ENCODE measurements at places on chromosomes 16 and 17.

DNA sequence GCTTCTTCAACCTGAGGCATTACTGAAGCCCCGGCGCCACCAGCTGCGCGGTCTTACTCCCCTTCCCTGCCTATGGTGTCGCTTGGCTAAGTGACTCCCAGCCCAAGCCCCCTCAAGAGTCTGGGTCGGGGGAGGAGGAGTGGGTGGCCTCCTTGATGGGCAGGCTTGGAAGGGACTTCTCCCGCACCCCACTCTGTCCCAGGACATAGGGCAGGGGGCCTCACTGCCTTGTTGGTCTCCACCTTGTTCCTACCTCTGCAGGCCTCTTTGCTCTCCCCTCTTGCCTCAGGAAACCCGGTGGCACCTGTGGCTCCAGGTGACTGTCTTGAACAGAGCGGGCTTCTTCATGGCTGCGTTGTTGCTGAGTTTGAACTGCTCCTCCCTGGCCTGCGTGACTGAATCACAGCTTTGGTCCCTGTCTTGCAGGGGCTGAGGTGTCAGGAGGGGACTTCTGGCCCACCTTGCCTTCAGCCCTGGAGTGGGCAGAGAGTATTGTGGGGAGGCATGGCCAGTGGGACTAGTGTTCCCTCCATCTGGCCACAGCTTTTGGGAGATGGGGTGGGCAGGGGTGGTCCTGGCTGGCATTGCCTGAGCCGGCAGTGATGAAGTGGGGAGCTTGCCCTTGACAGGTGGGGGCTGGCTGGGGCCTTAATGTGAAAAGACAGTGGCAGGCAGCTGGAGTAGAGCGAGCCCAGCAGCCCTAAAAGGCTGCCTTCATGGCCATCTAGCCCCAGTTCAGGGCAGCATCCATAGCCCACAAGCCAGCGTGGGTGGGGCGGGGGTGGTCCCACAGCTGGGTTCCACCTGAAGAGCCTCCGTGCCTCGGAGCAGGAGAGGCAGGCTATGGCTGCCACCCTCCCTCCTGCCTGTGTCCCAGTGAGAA is 7.3 kb downstream of the CBX2 start:
- DNase-seq, result no peak

DNA sequence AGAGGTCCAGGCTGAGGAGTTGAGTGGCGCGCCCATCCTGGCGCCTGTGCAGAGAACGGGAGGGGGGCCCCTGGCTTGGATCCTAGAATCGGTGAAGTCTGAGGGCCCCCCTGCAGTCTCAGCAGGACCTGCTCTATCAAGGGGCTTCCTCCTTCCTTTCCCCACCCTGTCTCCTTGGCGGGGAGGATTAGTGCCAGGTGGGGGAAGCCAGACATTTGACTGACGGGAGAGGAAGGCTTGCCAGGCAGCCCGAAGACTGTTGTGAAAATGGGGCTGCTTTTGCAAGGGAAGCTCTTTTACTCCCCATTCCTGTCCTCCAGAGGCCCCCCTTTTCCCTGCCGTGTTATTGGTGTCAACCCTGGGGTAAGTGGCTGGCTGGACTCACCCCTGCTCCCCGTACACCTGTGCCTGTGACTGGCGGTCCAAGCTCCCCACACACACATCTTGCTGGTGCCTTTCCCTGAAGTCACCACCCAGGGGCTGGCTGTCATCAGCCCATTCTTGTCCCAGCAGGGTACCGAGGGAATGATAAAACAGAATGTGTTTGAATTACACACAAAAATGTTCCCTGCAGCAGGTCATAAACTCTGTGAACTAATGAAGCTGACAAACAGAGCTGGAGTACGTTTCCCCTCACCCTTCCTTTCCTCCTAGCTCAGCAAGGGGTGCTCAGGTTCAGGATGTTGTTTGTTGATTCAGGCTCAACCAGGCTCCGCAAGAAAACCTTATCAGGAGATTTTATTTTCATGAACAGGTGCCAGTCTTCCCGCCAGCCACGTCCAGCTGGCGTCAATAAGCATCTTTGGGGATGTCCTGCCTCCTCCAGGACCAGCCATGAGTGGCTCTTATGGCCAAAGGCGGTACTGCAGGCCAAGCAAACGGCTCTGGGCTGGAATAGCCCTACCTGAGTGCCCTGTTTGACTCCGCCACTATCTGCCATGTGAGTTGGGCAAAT is 4.4 kb upstream of the ARMC7 start:
- DNase-seq, result peak; percentile 57

DNA sequence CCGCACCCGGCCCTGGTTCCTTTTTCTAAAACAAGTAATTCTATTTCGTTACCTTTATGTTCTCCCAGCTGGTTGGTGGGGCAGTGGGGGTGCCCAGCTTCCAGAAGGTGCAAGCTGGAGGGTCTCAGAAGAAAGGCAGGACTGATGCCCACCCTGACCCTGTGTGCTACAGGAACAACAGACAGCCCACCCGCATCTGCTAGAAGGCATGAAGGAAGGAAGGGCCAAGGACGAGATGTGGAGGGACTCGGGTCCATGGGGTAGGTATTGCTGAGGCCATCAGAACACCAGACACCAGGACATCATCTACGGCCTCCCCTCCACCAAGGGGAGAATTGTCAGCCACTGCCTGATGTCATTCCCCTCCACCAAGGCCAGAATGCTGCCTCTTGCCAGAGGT is 6.4 kb upstream of the CYTH1 start:
- DNase-seq, result no peak

DNA sequence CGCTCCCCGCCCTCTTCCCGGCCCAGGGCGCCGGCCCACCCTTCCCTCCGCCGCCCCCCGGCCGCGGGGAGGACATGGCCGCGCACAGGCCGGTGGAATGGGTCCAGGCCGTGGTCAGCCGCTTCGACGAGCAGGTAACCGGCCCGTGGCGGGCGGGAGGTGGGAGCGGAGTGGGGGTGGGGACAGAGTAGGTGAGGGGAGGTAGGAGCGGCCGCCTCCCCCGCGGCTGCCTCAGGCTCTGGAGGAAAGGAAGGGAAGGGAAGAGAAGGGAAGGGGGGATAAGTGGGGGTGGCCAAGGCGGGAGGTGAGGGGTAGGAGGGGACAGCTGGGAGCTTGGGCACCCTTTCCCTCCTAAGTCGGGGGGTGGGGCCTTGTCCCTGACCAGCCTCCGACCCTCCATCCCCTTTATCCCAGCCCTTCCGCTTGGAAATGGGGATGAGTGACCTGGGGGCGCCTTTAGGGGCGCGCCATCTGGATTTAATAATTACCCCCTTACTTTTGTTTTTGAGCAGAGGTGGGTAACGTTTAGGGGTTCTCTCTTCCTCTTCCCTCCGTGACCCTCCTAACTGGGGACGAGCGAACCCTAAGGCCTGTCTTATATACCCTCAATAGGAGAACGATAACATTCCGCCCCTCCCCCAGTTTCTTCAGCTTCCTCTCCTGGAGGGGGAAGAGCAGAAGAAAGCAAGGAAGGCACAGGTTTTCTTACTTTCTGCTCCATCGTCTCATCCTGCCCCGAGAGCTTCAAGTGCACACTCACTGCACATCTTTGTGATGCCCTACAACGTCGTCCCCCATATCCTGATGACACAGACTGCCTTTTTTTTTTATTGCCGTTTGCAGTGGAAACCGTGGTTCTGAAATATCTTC is 694 bp downstream of the NF1 start:
- peak; percentile 25 for DNase-seq

GRCh38 chr16:50313596-50314478 is 47.5 kb downstream of the ADCY7 start:
- DNase-seq, result peak; percentile 56

- DNase-seq, result peak; percentile 58
Measured at GRCh38 chr17:64146418-64147109, 16.6 kb upstream of the ERN1 start.

DNA sequence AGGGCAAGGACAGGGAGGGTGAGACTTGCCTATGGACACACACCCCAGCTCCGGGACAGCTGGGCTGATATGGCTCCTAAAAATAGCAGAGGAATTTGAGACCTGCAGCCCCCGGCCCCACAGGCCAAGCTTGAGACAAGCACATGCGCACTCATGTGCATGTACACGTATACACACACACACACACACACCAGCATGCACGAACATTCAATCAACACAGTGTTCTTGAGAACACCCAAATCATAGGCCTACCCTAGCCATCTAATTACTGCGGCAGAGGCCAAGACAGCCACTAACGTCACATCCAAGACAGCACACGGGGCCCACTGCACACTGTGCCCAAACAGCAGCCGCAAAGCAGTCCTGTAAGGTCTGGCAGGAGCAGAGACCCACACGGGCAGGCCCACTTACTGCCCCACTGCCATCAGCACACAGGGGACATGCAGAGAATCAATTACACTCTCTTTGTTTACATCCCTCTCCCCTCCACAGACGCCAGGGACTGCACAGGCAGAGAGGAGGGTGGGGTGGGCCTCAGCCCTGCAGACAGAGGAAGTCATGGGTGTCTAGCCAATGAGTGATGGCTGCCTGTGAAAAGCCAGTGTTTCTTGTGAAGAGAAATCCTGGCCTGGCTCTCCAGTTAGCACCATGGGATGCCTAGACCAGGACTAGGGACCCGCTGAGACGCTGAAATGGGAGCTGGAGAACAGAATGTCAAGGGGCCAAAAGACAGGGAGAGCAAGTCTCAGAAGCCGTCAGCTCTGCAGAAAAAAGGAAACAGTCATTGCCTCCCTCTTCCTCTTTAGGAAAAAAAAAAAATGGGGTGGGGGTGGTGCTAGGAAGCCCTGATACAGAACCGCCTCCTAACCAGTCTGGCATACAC is 39.3 kb downstream of the MYO18A start:
- peak; percentile 59 for DNase-seq

- DNase-seq, result no peak
Measured at GRCh38 chr16:80294172-80294571, 246.6 kb upstream of the DYNLRB2 start.

- no peak for DNase-seq
Measured at GRCh38 chr16:81864646-81865382, 85.7 kb downstream of the PLCG2 start.

GRCh38 chr17:83155128-83156121 is 76.0 kb downstream of the METRNL start:
- peak; percentile 51 for DNase-seq

DNA sequence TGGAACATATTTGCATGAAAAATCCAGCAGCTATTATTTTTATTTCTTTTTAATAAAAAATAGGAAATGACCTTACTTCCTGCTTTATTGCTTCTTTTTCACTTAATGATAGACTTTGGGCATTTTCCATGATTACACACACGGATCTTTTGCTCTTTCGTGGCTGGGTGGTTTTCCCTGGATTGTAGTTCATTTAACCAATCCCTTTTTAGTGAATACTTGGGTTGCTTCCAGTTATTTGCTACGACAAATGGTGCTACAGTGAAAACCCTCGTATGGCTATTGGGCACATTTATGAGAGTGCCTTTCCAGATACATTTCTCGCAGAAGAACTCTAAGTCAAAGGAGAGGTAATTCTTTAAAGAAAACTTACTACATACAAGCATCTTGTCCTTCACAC is 38.6 kb downstream of the FOXL1 start:
- DNase-seq, result no peak

- no peak for DNase-seq
Measured at GRCh38 chr17:44766409-44767038, 7.7 kb downstream of the ADAM11 start.

DNA sequence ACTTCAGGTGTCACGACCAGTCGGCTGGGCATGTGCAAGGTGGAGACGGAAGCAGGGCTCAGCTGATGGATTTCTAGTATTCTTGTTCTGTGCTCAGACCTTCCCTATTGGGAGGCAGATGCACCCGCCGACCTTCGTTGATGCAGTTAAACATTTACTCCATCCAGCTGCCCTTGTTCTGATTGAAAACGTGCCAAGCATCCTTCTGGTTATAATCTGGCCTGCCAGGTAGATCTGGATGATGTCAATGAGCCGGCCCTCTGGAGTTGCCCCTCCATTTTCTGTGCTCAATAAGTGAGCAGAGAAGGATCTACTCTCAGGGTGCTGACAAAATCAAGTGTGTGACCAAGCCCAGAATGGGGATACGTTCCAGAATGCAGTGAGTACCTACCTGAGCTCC is 38.3 kb downstream of the CCDC182 start:
- no peak for DNase-seq

DNA sequence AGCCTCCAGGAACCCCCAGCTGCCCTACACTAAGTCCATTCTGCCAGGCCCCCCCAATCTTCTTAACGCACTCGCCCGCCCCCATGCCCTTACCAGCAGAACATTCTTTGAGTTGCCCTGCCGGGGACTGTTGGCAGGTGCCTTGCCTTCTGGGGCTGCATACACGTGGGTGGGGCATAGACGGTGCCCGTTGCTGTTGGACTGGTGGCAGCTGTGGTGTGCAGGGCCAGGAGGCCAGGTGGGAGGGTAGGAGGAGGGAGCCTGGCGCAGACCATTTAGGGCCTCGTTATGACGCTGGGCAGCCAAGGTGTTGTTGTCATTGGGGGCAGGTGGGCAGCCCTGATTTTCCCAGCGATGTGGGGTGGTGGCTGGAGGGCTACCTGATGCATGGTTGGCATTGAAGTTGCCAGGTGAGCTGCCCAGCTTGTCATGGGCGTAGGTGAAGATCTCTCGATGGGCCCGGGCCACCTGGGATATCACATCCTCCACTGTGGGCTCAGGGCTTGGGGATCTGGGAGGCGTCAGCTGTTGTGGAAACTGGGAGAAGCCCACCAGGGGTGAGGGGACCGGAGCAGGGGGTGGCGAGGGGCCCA is 4.9 kb downstream of the NR1D1 start:
- DNase-seq, result no peak

DNA sequence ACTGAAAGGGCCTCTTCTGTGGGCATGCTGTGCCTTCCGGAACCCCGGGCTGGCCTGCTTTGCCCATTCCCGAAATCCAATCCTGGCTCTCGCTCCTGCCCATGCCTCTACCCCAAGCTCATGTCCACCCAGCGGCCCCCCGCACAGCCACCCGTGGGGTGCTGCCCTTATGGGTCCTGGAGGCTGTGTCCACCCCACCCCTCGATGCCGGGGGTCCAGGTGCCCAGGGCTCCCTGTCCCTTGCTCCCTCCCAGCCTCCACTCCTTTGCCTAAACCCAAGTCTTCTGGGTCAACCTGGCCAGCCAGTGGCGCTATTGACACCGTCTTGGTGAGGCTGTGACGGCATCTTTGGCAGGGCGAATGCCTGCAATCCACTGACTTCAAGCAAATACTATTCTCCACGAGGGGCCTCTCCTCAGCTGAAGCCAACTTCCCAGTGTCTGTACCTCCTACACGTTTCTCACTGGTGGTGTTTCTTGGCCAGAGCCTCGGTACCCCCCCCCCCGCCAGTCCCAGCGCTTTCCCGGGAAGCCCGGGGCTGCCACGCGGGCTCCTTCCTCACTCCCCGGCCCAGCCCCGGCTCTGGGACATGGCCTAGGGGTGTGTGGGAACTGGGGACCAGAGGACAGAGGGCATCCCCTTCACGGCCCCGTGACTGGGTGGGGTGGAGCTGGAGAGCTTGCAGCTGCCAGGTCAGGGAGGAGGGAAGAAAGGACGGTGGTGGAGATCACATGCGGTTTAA is 12.2 kb upstream of the DUS1L start:
- no peak for DNase-seq

- DNase-seq, result peak; percentile 65
Measured at GRCh38 chr17:18257982-18258355, 569 bp downstream of the FLII start.

DNA sequence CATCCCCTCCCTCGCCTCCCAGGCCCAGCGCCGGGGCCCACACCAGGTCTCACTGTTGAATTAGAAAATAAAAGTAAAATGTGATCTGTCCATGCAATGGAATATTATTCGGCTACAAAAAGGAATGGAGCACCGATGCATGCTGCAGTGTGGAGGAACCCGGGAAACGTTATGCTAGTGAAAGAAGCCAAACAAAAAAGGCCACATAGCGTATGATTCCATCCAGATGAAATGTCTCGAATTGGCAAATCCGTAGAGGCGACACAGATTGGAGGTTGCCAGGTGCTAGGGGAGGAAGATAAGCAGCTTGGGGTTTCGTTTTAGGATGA is 972 bp upstream of the ADCY9 start:
- no peak for DNase-seq

GRCh38 chr16:74742051-74742481 is 32.6 kb downstream of the FA2H start:
- DNase-seq, result no peak

- DNase-seq, result no peak
Measured at GRCh38 chr16:4136229-4136813, 20.1 kb upstream of the ADCY9 start.
